Activated T-cell treated with anti-CD3 and anti-CD28 coated beads, Interleukin-2, amount 50 U/mL, for 1 hour (primary cell): ENCODE measurements at places on chromosomes 6 and 20.

- DNase-seq, result no peak
These were observed 151.3 kb downstream of the DTNBP1 start for GRCh38 chr6:15511248-15512125.

DNA sequence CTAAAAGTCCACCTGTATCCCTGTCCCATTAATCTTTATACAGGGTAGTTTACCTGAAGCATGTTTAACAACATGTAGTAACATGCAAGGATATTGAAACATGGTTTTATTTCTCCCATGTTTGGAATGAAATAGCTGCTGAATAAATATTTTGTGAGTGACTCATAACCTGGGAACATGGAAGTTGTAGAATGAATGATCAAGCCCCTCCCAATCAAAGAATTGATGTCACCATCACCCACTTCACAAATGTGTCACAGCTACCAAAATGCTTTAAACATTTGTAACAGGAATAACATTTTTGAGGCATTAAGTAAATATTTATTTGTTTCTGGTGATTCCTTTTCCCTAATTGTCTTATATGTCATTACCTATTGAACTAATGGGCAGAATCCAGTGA lies 58.9 kb upstream of the TNFAIP3 start:
- DNase-seq, result no peak

- no peak for DNase-seq
These were observed 53.4 kb downstream of the HIVEP1 start for GRCh38 chr6:12065321-12066140.

DNA sequence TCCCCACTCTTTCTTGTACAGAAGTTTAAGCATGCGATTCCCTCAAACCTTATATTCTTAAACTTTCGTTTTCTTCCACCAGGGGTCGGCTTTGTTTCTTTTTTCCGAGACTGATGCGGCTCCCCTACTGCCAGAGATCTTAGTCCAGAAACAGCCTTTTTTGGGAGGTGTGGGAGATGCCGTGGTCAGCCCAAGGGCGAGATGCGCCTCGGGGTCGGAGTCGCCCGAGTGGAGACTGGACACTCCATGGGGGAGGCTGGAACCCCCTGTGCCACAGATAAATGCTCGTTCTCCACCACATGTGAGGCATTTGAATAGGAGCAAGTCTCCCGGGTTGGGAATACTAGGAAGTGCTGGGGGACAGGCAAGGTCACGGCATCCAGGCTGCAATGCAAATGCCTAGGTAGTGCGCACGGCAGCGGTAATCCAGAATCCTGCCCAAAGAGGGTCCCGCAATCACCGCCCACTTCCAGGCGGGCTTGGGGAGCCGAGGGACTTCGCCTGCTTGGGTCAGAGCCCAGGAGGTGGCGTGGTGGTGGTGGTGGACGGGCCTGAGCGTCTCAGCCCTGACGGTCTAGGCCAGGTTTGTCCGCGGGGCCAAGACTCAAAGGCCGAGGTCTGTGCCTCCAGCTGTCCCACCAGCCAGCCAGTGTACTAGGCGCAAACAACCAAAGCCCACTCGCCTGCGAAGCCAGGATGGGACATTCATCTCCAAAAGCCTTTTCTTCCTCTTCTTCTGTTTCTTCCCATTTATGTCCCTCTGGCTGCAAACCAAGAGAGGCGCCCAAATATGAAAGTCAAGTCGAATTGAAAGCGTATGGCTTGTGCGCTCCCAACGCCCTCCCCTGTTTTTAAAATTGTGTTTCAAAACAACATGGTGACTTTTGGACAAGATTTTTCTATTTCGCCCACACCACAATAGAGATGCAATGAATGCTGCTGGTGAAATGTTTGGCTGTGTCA lies 39.3 kb upstream of the OSTM1 start:
- DNase-seq, result peak; percentile 21

GRCh38 chr6:18785810-18786490 lies 398.8 kb downstream of the RNF144B start:
- no peak for DNase-seq

- no peak for DNase-seq
These were observed 2.6 kb downstream of the SPACA1 start for GRCh38 chr6:88050140-88050818.

DNA sequence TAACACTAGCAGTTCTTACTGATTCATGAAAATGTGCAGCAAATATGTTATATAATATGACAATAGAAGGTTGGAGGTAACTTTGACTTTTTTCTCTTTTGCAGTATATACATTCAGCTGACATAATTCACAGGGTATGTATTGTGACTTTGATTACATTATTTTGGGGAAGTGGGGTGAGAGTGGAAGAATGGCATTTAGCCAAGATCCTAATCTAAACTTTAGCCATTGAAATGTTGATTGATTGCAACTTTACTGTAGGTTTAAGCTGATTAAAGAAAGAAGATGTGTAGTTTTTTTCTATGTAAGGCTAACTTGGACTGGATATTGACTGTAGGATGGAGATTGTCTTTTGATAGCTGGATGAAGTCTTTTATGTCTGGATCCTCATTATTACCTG lies 46.0 kb downstream of the MAPK14 start:
- DNase-seq, result no peak

- DNase-seq, result no peak
These were observed 35.1 kb downstream of the IGF2R start for GRCh38 chr6:160004018-160004417.

DNA sequence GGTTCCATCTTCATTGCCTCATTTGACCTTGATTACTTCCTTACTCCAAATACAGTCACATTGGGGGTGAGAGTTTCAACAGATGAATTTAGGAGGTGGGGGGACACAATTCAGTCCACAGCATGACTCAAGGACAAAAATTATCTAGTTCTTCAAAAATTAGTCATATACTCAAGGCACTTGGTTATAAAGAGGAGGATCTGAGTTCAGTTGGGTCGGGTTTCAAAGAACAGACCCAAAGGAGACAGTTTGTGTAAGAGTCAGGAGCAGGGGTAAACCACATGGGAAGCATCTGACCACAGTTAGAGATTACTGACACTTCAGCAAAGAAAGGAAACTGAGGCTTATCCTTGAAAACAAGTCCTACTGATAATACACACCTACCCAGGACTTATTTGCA lies 138.0 kb downstream of the TBC1D7 start:
- no peak for DNase-seq

DNA sequence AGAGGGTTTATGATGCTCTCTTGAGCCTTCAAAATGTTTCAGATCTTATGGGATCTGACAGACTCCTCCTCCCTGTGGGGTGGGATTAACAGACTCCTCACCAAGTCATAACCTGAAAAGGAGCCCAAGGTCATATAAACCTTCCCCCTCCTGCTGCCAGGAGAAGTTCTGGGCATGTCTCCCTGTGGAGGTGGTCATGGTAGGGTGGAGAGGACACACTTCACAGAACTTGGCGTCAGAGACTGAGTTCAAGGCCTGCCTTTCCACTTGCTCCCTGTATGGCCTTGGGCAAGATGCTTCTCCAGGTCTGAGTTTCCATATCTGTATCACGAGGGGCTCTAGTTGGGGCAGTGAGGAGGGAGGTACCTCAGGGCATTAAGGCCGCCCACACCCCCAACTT lies 32.4 kb upstream of the AAR2 start:
- no peak for DNase-seq

- DNase-seq, result no peak
These were observed 96.0 kb downstream of the CEBPB start for GRCh38 chr20:50286609-50287008.

DNA sequence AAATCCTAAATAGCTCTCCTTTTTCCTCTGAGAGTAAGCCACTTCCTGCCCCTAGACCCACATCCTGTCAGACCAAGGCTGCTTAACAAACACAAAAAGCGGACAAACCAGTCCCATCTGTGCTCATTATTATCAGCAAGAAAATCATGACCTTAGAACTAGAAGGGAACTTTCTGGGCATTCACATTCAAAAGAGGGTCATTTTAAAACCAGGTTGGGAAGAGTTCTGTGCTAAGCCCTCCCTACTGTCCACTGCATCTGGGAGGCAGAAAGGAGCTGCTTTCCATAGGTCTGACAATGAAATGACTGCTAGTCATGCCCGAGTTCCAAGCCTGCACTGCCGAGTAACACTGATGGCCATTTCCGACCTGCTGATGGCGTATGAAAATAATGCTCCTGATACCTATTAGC lies 15.4 kb downstream of the EZR start:
- DNase-seq, result no peak

DNA sequence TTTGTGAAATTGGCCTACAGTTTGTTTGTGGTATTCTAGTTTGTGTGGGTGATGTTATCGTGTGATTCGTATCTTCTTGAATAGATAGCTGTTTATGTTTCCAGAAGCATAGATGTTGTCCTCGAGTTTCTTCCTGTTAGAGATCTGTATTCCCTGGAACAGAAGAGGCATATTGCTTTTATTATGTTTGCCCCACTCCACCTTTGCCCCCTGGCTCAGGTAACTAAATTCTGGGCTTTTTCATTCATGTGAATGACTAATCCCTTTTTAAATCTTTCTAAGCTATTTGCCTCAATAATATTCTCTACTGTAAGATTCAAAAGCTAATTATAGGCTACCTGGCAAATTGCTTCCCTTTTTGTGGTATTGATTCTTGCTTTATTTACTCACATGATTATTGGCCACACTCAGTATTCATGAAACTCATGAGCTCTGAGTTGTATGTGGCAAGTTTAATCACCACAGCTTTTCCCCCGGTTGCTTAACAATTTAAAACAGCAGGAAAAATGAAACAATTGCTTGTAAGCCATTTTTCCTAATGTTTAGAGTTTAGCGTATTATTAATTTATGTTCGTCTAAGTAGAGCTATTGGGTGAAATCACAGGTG lies 12.6 kb downstream of the RNF217 start:
- no peak for DNase-seq

DNA sequence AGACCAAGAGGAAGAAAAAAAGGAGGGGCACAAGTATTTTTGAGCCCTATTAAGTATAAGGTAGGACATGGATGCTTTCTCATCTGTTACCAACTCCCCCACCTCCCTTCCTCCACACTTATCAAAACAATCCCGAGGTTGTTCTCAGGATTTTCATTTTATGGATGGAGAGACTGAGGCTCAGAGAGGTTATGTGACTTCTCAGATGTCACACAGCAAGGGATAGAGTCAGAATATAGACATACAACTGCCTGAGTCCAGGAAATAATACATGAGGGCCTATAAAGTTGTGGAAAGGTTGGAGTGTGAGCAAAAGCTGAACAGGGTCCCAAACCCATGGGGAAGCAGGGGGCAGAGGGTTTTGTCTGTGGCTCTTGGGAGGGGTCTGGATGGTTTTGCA lies 19.3 kb downstream of the KCNK17 start:
- DNase-seq, result no peak

- no peak for DNase-seq
These were observed 106.4 kb downstream of the RALGAPA2 start for GRCh38 chr20:20606050-20606449.

GRCh38 chr6:1502041-1502440 lies 107.7 kb upstream of the FOXC1 start:
- DNase-seq, result no peak

DNA sequence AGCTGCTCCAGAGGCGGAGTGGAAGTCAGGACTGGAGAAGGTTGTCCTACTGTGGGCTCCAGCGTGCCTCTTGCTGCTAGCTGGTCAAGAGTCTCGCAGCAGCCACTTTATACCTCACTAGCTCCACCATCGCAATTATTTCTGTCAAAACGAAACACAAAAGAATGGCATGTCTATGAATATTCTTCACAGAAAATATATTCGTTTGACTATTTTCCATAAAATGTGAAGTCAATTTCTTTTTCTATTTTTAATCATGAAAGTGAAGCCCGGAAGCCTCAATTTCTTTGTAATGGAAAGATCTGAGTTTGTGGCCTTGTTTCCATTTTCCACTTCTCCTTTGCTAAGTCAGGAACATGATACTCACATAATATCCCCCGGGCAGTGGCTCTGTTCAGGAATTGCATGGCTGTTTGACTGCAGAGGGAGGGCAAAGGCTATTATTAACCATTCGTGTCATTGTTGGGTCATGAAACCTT lies 51.7 kb downstream of the DTD1 start:
- no peak for DNase-seq

DNA sequence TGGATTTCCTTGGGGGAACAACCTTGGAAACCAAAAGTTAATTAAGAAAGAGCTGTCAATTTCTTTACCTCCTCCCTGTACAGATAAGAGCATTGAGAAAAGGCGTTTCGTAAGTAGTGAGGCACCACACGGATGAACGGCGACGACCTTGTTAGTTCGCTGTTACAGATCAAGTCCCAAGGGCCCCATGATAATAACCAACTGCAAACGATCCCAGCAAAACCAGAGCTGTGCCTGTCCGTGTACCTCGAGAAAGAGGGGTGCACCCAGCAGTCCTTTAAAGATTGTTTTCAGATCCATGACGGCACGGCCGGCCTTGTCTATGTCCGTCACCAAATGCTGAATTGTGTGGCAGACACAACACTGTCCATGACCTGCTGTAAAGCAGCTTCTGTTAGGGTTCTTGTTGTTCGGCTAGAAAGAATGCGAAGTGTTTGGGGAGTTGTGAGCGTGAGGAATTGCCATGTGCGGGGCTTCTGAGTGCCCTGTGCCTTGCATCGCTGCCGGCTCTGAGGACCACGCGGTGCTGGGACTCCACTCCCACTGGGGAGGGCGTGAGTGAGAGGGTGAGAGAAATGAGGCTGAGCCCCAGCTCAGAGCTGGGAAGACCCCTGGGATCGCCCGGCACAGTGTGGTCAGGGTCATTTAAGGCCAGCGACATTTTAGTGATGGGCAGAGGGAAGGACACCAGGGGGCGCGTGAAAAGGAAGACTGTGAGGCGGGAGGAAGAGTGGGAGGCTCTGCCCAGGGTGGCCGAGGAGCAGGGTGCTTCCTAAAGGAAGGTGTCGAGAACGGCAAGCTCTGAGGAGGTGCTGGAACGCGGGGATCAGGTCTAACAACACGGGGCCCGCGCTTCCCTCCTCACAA lies 136.8 kb upstream of the RPS6KA2 start:
- DNase-seq, result no peak

- DNase-seq, result no peak
These were observed at the start of gene DEFB132 for GRCh38 chr20:257419-257818. Gene DEFB132, plus strand, starts transcription at chr20:257724. Its CDS starts 55 bp downstream, at chr20:257779.

- DNase-seq, result no peak
These were observed 7.8 kb downstream of the QRSL1 start for GRCh38 chr6:106637051-106637716.

DNA sequence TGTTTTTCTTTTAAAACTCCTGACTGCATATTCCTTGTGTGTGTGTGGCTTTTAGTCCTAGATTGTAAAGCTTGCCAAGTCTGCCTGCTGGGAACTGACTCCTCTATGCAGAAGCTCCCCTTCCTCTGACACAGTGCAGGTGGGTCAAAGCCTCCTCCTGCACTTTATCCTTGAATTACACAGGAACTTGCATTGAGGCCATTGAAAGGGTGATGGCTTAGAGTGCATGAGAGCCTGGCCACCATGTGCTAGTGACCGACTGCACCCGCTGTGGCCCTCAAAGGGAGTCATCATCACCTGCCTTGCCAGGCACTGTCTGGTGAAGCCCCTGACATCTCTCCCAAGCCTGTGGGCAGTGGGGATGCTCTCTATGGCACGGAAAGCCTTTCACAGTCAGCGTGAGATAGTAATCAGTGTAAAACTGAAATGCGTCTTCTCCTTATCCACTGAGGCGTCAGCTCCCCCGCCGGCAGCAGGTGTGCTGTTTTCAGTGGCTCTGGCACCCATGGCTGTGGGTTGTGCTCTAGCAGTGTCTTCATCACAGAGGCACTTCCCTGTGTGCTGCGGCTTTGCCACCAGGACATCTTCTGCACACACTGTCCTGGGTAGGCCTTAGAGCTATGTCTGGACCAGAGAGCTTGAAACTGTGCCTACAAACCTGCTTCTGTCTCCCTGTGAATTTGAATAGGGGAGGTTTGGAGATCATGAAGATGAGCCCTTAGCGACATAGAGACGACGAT lies 87.9 kb downstream of the THBS2 start:
- no peak for DNase-seq

GRCh38 chr6:25635886-25636317 lies 16.1 kb upstream of the SCGN start:
- no peak for DNase-seq
